GF-D8 (cell line): ENCODE measurements at places on chromosomes 2 and 18.

- DNase-seq: no peak
Measured at GRCh38 chr18:48595703-48596218, 56.9 kb downstream of the CTIF start.

- DNase-seq: no peak
Measured at GRCh38 chr18:39942702-39943101, 2012.3 kb upstream of the PIK3C3 start.

- peak; percentile 35 for DNase-seq
Measured at GRCh38 chr18:42174909-42175308, 219.9 kb downstream of the PIK3C3 start.

DNA sequence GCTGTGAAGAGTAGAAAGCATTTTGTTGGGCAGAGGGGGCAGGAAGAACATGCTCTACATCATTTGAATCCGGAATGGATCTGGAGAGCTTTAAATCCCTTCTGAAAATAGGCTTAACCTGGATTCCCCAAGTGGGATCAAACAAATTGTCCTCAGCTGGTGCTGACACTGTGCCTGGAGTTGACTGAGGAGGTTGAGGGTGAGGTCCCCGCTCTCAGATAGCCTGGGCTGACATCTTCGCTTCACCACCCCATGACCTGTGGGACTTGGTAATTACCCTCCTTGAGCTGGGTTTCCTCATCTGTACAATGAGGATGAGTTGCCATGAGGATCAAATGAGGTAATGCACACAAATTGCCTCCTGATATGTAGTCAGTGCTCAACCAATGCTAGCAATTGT lies 117.8 kb upstream of the SMAD2 start:
- no peak for DNase-seq

- no peak for DNase-seq
Measured at GRCh38 chr18:24262087-24262486, 123.2 kb downstream of the CABYR start.

- DNase-seq: no peak
Measured at GRCh38 chr2:100784681-100785080, 35.3 kb upstream of the NPAS2 start.

GRCh38 chr2:8257502-8257901 lies 424.4 kb upstream of the ID2 start:
- DNase-seq: no peak

DNA sequence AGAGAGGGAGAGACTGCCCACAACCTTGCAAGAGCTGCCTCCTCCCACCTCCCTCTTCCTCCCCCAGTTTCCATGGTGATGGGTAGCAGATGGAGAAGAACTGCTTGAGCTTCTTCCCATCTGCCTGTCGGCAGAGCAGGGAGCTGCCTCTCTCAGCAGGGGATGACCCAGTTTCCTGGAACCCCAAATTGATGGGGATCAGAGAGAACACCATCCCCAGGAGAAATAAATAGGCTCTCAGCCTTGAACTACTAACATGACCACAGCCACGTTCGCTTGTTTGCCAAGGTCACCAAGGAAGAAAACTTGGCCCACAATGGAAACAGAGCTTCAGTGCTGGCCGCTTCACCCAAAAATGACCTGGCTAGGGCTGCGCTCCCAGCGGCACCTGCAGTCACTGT lies 82.2 kb downstream of the ADD2 start:
- no peak for DNase-seq

GRCh38 chr2:72754628-72755320 lies 71.1 kb downstream of the EXOC6B start:
- DNase-seq: no peak

- DNase-seq: no peak
Measured at GRCh38 chr2:224404796-224405195, 2.9 kb upstream of the FAM124B start.

DNA sequence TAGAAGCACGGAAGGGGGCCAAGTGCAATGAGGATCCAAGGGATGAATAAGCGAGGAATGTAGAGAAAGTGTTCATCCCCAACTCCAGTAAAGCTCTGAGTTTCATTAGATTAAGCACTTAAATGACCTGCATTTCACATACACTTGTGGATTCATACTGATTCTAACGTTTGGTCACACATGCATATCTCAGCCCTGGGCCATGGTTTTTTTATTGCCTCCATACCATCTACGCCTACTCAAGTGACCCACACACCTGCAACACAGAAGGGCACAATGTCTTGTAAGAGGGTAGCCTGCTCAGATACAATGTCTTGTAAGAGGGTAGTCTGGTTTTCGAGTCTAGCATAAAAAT lies 566 bp upstream of the MRPS5 start:
- no peak for DNase-seq
